ENCODE measurements at places on chromosomes 1 and 21.

GRCh38 chr1:119727991-119728390 is 16.3 kb downstream of the PHGDH start:
- no peak for DNase-seq

GRCh38 chr1:246790833-246791232 is 66.6 kb downstream of the SCCPDH start:
- DNase-seq, result no peak

DNA sequence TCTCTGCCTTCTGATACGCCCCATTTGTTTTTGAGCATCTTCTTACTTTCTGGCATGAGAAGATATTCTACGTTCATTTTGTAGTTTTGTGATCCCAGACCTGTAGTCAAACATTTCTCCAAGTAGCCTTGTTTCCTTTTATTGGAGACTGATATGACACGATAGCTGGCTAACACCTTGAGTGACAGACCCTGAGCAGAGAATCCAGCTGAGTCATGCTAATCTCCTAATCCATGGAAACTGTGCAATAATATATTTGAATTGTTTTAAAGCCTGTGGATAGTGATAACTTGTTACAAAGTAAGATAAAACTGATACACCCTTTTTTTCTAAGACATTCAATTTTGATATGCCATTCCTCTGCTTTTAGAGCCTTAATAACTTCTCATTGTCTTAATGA is 1.2 kb upstream of the IFI44L start:
- no peak for DNase-seq

DNA sequence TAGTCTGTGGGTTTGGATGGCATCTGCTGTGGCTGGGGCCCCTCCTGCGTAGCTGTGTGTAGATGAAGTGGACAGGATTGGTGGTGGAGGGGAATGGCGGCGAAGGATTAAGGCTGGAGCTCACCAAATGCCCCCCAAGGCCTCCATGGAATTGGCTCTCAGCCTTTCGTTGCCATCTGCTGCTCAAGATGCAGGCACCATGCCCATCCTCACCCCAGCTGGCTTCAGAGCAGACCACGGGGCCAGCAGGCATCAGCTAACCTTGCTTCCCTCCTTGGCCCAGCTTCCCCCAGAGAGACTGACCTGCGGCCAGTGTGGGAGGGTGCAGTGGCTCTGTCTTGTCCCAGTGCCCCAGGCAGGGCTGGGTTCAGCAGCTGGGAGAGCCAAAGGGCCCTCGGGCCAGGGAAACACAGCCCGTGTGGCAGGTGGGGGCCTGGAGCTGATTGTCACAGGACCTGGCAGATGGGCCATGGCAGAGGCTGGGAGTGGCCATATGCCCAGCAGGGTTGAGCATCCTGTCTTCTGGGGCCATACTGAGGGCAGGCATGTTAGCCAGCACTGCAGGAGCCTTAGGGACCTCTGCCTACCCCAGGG is 66.8 kb upstream of the ACTL8 start:
- no peak for DNase-seq

DNA sequence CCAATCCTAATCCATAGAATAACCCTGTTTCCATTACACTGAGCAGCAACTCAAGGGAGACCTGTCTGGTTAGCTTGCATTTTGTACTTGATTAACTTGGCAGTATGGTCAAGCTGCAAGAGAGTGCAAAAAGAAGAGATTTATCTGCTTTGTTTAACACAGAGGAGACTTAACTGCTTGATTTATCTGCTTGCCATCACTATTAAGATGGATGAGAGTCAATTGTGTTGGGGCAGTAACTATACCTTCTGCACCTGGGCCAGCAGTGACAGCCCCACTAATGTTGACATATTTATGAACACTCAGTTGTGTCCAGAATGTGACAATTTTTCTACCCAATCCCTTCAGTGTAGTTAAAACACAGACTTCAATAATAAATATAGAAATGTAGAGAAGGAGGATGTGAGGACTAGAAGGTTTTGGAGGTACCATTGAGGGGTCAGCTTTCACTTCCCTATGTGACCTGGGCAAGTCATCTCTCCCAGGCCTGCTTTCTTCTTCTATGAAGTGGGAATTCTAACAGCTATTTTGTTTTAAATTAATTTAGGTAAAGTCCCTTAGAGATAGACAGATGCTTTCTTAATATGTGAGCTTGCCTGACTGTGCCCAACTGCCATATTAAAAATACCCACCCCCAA is 159.1 kb upstream of the KCNK2 start:
- DNase-seq, result no peak

DNA sequence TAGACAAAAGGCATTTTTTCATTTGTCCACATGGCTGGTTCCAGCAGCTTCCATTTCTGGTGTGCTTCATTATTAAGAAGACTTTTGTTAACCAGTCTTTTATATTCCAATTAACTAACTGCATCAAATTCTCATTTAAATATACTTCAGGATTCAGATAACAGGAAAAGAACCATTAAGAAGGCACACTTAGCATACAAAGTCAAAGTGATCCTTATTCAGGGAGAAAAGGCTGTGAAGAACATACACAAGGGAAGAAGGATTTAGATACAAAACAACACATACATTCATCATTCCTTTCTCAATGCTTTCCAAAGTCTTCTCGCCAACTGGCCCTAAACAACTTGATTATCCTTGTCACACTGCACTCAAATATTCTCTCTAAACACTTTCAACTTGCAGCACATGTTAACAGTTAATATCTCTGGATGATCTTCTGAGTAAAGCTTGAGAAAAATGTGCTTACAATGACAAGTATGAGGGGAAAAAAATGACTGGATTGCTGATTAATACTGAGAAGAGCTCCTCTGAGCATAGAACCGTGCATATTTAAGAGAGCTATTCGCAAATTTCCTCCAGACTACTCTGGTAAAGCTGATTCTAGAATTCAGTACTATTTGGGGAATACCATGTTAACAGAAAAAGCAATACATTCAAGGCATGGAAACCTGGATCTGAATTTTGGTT is 225.2 kb upstream of the TNR start:
- DNase-seq, result no peak

GRCh38 chr1:81660286-81660685 is 140.4 kb upstream of the ADGRL2 start:
- no peak for DNase-seq

- no peak for DNase-seq
These were observed 75.5 kb upstream of the ANGPTL1 start for GRCh38 chr1:178946416-178946815.

DNA sequence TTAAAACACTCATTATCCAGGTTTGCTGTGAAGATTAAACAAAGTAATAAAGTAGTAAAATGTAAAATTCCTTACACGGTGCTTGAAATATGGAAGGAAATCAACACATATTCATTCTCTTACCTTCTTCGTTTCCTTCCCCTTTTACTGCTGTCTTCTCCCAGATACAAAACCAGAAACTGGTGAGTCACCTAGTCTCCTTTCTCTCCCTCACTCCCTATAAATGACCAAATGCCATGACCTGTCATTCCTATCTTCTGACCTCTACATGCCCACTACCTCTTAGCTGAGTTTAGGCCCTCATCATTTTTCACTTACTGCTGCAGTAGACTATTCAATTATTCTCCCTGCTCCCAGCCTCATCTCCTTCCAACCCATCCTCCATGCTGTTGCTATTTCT is 4.3 kb upstream of the NR1I3 start:
- no peak for DNase-seq
